Right ventricle myocardium superior (tissue), 1 donor: ENCODE measurements at places on chromosomes 7 and 10.

- DNase-seq, result no peak
Observed at GRCh38 chr10:35234073-35234472, 102.2 kb upstream of the CCNY start.

DNA sequence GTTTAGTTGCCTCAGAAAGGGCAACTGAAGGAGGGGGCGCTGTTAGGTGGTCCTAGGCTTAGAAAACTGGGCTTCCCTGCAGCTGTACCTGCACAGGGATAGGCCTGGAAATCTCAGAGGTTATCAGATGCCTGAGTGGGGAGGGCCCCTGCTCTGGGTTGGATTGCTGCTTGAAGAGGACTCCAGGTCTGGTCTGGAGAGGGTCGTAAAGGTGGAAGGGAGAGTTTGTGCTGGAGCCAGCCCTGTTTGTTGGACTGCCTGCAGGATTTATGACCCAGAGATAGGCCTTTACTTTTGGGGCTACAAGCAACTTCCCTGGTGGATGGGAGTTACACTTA is 765.9 kb downstream of the GRID1 start:
- DNase-seq, result no peak

DNA sequence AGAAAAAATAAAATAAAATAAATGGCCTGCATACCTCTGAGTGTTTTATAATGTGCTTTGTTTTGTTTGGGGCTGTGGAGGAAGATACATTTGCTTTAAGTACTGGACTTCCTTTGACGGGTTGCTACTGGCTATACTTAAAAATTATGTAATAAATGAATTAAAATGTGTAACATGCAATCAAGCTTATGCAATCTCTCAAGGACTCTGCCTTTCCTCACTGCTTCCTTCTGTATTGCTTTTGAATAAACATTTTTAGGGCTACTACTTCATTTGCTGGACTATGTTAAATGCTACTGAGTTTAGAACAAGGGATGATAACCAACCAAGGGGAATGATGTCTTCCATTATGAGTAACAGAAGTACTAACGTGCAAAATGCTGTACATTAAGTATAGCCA is 91.6 kb downstream of the ETV1 start:
- no peak for DNase-seq

GRCh38 chr10:80173466-80173865 is 31.9 kb downstream of the ANXA11 start:
- no peak for DNase-seq

DNA sequence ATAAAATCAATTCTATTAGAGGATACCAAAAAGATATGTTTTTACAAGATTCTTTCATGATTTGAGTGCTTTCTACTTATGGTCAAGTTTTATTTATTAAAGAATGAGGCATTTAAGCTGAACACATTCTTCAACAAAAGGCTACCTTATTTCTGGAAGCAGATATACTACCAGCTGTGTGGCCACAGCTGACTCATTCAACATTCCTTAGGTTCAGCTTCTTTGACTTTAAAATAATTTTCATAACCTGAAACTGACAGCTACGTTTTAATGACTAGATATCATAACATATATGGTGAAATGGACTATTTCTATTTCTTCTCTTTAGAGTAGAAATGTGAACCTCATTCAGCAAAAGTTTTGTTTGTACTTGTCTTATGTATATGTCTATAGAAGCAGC is 414.2 kb upstream of the SEMA3C start:
- no peak for DNase-seq

GRCh38 chr7:83339907-83340306 is 177.2 kb upstream of the PCLO start:
- DNase-seq, result no peak

- DNase-seq, result peak; percentile 41
Observed at GRCh38 chr7:44911911-44912310, 26.6 kb upstream of the PURB start.

- DNase-seq, result no peak
Observed at GRCh38 chr7:123075838-123076467, 80.5 kb upstream of the TAS2R16 start.

- DNase-seq, result peak; percentile 45
Observed at GRCh38 chr7:159114981-159115380, 29.7 kb downstream of the VIPR2 start.

- no peak for DNase-seq
Observed at GRCh38 chr10:633279-634245, 55.9 kb downstream of the DIP2C start.

DNA sequence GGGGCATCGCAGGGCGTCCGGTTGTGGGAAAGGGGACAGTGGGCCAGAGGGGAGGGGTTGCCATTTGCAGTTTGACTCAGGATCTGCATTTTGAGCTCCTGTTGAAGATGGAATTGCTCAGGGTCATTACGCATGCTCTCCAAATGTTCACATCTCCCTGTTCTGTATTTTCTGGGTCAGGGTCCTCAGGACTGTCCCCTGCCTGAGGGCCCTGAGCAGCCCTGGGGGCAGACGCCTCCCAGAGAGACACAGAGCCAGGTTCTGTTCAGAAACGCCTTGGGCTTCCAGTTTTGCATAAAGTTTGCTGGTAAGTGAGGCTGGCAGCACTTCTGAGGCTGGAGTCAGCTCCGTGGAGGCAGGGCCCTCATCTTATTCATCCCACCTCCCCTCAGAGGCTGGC is 34.1 kb upstream of the NUB1 start:
- no peak for DNase-seq

GRCh38 chr10:485776-486175 is 203.7 kb downstream of the DIP2C start:
- DNase-seq, result no peak

DNA sequence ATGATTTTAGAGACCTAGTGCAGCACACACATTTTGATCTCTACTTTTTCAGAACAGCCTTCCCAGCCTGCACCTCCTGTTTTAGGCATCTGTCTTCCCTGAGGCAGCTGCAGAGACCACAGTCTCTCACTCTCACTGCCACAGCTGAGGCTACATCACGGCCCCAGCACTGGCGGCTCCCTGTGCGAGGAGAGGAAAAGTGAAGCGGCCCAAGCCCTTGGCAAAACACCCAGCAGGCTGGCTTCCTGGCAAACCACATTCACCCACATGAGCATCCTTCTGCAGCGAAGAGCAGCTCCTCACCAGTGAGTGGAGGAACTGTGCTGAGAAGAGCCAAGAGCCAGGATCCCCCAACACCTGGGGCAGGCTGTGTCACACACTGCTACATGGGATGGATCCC is 14.0 kb downstream of the HUS1 start:
- DNase-seq, result no peak

- DNase-seq, result no peak
Observed at GRCh38 chr7:112150823-112151641, 55.2 kb downstream of the DOCK4 start.

- DNase-seq, result no peak
Observed at GRCh38 chr7:45186261-45186813, 28.7 kb downstream of the RAMP3 start.

DNA sequence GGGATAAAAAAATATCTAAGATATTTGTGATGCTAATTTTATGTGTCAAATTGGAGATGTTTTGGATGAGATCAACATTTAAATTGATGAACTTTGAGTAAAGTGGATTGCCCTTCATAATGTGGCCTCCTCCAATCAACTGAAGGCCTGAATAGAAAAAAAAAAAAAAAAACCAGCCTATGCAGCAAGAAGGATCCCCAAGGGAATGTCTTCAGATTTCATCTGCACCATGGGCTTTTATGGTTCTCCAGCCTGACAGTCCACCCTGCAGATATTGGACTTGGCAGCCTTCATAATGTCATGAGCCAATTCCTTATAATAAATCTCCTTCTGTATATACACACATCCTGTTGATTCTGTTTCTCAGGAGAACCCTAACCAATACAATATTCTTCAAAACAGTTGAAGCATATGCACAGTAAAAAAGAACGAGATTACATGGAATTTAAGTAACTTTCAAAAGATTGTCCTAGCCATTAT is 316.9 kb upstream of the PLXDC2 start:
- no peak for DNase-seq

DNA sequence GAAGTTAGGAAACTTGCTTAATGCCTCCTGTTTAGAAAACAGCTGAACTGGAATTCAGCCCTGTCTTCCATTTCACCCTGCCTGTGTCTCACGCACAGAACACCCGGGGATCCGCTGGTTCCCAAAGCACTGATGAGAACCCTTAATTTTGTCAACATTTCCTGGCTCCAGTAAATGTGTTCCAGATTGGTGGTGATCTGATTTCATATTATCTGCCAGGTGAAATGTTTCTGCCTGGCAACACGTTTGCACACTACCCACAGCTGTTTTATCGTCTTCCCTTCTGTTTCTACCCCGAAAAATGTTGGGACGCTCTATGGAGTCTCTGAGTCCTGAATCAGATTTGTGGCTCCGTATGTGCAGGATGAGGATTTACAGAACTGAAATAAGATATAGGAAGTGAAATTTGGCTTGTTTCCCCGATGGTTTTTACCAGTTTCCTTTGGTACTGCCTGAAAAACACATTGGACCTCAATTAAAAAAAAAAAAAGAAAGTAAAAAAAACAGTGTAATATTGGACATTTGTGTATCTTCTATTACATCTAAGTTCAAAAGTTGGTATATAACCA is 29.0 kb downstream of the MRC1 start:
- DNase-seq, result no peak

DNA sequence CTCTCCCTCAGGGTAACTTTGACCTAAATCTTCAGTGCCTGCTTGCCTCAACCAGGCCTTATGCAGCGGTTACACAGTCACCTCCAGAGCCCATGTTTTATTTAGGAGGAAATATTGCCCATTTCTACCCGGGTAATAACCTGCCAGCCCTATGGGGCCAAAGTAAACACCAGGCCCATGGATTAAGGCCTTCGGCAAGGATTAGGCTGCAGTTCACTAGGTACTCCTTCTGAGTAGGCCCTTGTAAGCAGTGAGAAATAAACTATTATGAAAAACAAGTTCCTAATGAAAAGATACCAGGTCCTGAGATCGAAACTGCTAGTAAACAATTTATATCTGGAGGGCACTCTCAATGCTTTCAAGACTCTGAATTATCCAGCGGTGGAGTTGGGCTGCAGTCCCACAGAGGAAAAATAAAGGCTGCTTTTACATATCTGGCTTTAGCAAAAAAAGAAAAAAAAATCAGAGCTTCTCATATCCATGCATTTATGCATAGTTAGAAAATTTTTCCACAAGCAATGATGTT is 3.7 kb upstream of the HOXA10 start:
- no peak for DNase-seq

GRCh38 chr7:143258831-143259230 is 4.4 kb upstream of the GSTK1 start:
- DNase-seq, result no peak

DNA sequence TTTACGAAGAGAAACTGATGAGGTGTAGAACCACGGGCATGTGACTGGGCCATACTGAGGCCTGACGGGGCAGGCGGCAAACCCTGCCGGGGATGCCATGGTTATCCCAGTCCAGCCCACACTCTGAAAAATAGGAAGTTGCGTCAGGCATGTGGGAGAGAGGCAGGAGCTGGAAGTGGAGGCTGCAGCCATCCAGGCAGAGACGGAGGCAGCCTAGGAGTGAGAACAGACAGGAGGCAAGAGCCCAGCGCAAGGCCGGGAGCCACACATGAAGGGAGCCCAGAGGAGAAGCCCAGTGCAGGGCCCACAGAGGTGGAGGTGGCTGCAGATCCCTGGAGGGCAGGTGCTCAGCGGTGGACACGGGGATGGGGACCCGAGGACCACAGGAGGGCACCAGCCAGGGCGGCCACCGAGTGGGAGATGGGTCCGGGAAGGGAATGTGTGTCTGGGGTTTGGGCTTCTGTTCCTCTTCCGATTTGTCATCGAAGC is 175.2 kb upstream of the PPP2R2D start:
- DNase-seq, result no peak

DNA sequence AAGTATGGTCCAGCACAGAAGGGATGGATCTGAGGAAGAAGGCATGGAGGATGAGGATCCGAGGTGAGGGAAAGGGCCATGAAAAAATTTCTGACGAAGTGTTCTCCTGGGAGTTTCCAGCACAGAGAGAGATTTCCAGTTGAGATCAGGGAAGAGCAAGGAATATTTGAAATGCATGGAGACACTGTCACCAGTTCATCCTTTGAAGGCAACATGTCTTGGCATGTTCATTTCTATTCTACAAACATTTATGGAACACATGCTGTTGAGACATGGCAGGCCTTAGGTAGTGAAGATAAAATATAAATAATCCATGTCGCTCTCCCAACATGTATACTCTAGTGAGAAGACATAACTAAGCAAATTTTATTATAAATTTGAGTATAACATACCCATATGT is 234.0 kb upstream of the TCF7L2 start:
- no peak for DNase-seq

GRCh38 chr7:2805213-2805944 is 38.7 kb downstream of the GNA12 start:
- peak; percentile 64 for DNase-seq

DNA sequence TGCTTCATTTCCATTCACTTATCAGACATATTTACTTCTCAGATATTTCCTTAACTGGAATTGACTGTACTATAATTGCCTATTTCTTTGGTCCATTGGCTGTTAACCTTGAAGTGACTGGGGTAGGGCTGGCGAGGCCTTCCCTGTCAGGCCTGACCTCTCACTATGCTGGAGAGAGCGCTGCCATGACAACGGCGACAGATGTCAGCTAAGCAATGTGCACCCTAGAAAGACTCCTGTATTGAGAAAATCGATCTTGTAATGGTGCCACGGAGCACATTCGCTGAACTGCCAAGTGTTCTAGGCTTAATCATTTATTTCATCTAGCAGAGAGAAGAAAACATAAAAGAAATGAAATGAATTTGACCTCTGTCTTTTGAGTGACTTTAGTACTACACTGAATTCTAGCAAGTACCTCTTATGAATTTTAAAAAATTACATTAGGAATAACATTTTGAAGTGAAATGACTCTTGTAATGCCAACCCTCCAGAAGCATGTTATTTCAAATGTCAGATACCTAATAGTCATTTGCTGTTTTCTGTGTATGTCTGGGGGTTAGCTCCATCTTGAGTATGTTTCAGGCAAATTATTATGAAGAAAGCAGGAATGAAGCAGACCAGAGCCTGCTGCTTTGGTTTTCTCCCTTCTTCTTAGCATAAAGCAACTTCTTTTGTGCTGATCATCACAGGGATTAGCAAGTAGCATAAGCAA is 148.0 kb downstream of the SNX10 start:
- DNase-seq, result no peak

- no peak for DNase-seq
Observed at GRCh38 chr7:129225931-129226572, 1.2 kb downstream of the AHCYL2 start.

DNA sequence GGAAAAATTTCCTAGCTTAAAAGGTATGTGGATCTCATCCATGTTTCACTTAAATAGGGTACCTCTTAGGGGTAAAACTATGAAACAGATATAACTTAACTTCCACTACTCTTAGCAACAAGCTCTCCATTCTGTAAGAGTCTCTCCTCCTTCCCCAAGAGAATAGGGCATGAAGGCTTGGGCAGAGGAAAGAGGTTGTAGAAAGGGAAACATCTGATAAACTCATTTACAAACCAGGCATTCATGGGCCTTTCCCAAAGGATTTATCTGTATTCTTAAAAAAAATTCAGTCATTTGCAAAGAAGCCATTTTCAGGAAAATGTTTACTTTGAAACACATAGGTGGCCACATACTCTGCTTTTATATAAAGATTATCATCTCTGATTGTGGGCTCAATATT is 82.7 kb downstream of the SEMA3A start:
- no peak for DNase-seq

GRCh38 chr7:142961973-142962926 is at the start of gene KEL:
TSS of gene KEL (minus strand) at chr7:142962363. CDS start at chr7:142962206, 157 bp downstream.
- no peak for DNase-seq
